ENCODE measurements at places on chromosomes 1 and 21.

DNA sequence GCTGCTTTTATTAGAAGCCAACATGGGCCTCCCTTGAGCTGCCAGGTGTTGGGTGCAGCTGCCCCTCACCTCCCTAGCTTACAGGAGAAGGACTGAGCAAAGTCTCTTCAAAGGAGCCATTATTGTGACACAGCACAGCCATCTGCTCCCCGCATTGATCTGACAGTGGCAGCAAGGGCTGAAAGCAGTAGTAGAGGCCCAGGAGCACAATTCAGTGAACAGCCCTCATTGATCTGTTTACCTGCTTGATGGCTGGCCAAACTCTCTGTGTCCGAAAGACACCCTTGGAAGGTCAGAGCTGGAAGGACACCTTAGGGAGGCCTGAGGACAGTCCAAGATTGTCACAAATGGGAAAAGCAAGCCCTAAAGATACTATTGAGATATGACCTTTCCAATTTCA is 14.5 kb downstream of the HMGB4 start:
- DNase-seq, result no peak

DNA sequence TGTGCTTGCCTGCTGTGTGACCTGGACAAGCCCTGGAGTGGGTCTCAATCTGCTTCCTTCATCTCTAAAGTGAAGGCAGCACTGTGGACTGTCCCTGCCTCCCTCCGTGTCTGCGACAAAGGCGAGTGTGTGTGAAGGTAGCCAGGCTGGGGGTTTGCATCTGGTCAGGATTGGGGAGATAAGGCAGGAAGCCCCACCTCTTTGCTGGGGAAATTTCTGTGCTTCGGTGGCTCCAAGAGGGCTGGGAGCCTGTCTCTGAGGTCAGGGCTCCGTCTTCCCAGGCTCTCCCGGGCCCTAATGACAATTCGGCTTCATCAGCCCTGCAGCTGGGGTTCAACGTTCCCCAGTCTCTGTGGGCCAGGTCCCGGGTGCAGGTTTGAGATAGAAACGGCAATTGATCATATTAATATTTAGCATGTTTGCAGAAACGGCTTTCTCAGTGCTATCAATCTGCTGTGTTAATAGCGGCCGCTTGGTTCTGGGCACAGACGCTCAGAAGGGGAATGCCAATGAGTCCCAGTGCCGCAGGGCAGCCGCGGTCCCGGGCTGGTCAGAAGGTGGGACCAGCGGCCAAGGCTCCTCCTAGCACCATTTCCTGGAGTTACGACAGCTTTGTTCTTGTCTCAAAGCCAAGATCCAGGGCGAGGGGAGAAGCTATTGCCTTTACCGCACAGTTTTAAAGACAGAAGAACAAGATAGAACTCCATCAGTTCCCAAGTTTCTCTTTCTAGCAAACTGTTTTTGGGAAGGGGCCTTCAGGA is 105.7 kb downstream of the PRDM16 start:
- peak; percentile 15 for DNase-seq

DNA sequence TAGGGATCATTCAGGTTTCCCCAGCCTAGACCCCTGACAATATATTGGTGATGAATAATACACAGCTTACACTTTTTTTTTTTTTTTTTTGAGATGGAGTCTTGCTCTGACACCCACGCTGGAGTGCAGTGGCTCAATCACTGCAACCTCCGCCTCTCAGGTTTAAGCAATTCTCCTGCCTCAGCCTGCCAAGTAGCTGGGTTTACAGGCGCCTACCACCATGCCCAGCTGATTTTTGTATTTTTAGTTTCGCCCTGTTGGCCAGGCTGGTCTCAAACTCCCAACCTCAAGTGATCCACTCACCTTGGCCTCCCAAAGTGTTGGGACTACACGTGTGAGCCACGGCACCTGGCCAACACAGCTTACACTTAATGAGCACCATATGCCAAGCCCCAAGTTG is 7.2 kb downstream of the VASH2 start:
- no peak for DNase-seq

- DNase-seq, result no peak
Observed at GRCh38 chr1:118914379-118915161, 73.6 kb downstream of the TBX15 start.

- DNase-seq, result no peak
Observed at GRCh38 chr1:1921901-1922701, 3.0 kb upstream of the TMEM52 start.

- no peak for DNase-seq
Observed at GRCh38 chr1:31991182-31991581, 22.5 kb upstream of the KHDRBS1 start.

DNA sequence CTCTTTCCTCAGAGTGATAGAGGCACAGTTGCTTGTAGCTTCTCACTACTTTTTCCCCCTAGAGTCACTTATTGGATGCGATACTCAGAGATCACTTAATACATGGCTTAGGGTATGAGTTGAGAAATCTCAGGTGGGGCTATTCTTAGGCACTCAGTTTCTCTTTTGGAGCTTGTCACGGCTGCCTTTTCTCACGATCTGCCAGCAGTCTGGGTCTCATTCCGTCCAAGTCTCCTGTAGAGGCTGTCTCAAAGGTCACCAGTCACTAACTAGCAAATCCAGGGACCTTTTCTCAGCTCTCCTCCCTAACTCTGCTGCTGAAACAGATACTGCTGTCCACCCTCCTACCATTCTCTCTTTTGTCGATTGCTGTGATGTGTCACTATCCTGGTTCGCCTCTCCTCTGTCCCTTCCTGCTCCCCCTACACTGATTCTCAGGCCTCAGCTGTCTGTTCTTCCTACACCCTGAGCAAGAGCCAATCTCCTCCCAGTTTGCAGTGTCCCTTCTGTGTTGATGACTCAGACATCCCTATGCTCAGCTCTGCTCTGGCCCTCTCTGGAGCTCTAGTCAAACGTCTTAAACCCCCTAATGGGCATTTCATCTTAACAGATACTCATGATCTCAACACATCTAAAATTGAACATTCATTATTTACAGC is 12.4 kb downstream of the ATP1A2 start:
- peak; percentile 71 for DNase-seq

- no peak for DNase-seq
Observed at GRCh38 chr1:99606306-99606705, 39.6 kb upstream of the PALMD start.

GRCh38 chr1:210490781-210491180 is 162.1 kb downstream of the HHAT start:
- no peak for DNase-seq

- DNase-seq, result peak; percentile 1
Observed at GRCh38 chr1:239987103-239987745, 104.5 kb upstream of the FMN2 start.

Data from cerebellum (tissue), 4 donors.